Smooth muscle cell of the pulmonary artery (primary cell): ENCODE measurements at places on chromosomes 5 and 9. TPM values are rescaled to one million over a fixed set of nuclear protein-coding genes. Genes with fewer than 3 reads are reported as not detected.

Gene GABRA6
- total RNA-seq = not detected in 2 replicates

Gene SPATA9
- 0.13 and 0.30 TPM in 2 replicates for total RNA-seq

Gene THBS4
- total RNA-seq = 0.63 and 2.1 TPM in 2 replicates

Gene CCDC152
- 0.26 and 3.0 TPM in 2 replicates for total RNA-seq

Gene CDH9
- total RNA-seq = not detected in 2 replicates

Gene SPATA31D1
- not detected in 2 replicates for total RNA-seq

Gene GNA14
- total RNA-seq = 1.6 and 6.3 TPM in 2 replicates

Gene TPPP
- 0.33 and 0.43 TPM in 2 replicates for total RNA-seq

Gene PCDHA10
- 0.26 and 0.50 TPM in 2 replicates for total RNA-seq

Gene KLHL9
- total RNA-seq = 37.7 and 49.3 TPM in 2 replicates

Gene IFNA21
- not detected in 2 replicates for total RNA-seq

Gene SPATA6L
- 0.39 and 0.46 TPM in 2 replicates for total RNA-seq

Gene NTRK2
- total RNA-seq = 1.0 and 18.4 TPM in 2 replicates

Gene CATSPER3
- total RNA-seq = 0.10 and 0.13 TPM in 2 replicates

Gene CER1
- not detected in 2 replicates for total RNA-seq

Gene OR1J2
- 0.50 TPM in 1 of 2 replicates, not detected in the other for total RNA-seq

Gene ARL15
- 30.9 and 40.9 TPM in 2 replicates for total RNA-seq

Gene KIAA0825
- total RNA-seq = 3.1 and 3.8 TPM in 2 replicates

Gene SOX30
- total RNA-seq = not detected in 2 replicates
